Activated T-cell treated with anti-CD3 and anti-CD28 coated beads, Interleukin-2, amount 50 U/mL, for 1 hour (primary cell): ENCODE measurements at places on chromosomes 4 and X.

DNA sequence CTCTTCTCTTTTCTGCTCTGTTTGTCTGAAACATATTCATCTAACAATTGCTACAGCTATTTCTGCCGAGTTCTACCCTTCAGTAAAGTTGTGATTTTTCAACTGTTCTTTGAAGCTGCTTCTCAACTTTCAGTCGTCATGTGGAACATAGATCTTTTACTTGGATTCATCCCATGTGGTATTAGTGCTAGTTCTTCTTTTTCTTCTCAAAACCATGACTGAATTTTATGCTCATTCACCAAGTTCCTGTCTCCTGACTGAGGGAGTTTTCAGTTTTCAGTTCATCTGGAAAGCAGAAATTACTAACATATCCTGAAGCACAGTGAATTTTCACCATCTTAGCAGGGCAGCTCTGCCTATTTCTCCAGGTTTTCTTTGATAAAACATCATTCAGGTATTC lies 12.1 kb downstream of the ACSL4 start:
- DNase-seq = no peak

GRCh38 chrX:69303231-69303630 lies 138.0 kb upstream of the PJA1 start:
- DNase-seq = no peak

GRCh38 chrX:136896121-136896914 lies 15.8 kb upstream of the RBMX start:
- no peak for DNase-seq

- DNase-seq = no peak
Measured at GRCh38 chr4:62204136-62204535, 1004.0 kb downstream of the ADGRL3 start.

GRCh38 chr4:105911426-105911825 lies 16.2 kb downstream of the NPNT start:
- DNase-seq = no peak

DNA sequence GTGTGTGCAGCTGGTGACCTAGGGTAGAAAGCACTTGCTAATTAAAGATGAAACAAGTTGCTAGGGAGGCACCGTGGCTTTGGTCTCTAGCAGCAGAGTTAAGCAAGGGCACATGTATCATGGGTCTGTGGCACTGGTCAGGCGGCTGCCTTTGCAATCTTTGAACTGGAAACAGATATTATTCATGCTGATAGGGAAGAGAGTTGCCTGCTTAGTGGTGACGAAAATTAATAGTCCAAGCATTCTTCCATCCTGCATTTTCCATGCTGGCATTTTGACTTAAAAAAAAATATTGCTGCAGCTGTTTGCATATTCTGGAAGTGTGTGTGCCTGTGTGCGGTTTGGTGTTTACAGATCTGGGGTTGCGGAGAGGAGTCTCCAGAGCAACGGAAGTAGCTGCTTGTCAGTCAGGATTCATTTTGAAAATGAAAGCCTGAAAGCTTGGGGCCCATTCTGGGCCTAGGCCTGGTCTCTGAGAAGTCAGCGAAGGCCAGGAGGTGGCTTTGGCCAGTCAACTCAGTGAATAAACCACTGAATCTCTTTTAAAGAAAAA lies 2.3 kb upstream of the SOWAHD start:
- DNase-seq = peak; percentile 28

DNA sequence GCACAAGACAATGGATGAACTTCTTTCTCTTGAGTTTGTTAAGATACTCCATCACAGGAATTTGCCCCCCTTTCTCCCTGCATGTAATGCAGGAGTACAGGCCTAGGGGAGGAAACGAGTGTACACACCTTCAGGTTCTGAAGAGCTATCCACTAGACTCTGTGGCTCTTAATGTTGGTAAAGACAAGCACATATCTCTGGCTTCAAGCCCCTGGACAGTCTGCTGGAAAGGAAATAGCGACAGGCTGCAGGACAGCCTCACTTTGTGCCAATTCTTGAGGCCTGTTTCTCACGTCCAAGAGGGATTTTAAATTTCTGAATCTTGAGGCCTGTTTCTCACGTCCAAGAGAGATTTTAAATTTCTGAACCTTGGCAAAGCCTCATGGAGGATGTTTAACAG lies 87.1 kb downstream of the RLIM start:
- DNase-seq = no peak

GRCh38 chr4:52825460-52826090 lies 36.5 kb upstream of the RASL11B start:
- no peak for DNase-seq

- no peak for DNase-seq
Measured at GRCh38 chr4:11426731-11427120, 2.0 kb downstream of the HS3ST1 start.
